GM13977 (cell line): ENCODE measurements at places on chromosomes 2 and 18.
A peak's percentile ranks its signal among the peaks of the same experiment; 100 is the strongest.

DNA sequence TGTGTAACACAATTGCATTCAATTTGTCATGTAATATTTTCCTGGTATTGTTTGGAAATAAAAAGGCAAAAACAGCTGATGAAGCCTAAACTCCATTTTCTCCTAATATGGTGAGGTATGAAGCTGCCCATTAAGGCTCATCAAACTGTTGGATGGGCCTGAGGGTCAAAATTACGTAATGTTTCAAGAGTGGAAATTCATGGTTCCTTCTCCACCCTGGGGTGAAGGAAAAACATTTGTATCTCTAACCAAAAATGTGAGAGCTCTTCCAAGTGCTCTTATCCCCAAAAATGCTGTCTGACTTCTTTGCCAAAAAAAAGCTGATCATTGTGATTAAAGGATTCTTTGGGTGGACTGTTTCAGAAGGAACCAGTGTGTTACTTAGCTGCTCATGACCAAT lies 91.8 kb downstream of the ARHGAP28 start:
- no peak for DNase-seq

- no peak for DNase-seq
These were observed 29.4 kb upstream of the TSPYL6 start for GRCh38 chr2:54285451-54285850.

GRCh38 chr2:225668606-225669266 lies 269.2 kb downstream of the NYAP2 start:
- DNase-seq: peak; percentile 32

GRCh38 chr2:42922790-42923579 lies 130.6 kb upstream of the HAAO start:
- DNase-seq: no peak

DNA sequence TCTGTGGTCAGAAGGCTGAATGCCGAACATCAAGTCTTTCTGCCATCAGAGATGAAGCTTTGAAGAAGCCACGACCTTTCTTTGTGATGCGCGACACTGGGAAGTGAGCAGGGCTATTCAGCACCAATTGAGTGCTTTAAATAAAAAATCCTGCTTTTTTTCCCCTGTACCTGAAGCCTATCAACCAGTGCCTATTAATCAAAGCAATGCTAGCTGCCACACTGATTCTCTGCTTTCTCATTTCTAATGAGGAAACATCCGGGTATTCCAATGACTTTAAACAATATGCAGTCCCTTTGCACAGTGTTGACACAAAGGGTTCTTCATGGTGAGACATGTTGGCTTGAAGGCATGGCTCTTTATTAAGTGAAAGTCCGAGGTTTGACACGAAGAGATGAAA lies 88.0 kb downstream of the GALR1 start:
- DNase-seq: no peak

GRCh38 chr18:57038395-57038794 lies 108.5 kb upstream of the BOD1L2 start:
- DNase-seq: no peak

DNA sequence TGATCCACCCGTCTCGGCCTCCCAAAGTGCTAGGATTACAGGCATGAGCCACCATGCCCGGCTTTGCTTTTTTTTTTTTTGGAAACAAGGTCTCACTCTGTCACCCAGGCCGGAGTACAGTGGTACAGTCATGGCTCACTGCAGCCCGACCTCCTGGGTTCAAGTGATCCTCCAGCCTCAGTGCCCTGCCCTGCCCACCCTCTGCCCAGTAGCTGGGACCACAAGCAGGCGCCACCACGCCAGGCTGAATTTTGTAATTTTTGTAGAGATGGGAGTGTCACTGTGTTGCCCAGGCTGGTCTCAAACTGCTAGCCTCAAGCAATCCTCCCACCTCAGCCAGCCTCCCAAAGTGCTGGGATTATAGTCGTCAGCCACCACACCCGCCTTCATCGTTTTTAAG lies 11.6 kb upstream of the PSD4 start:
- DNase-seq: no peak

DNA sequence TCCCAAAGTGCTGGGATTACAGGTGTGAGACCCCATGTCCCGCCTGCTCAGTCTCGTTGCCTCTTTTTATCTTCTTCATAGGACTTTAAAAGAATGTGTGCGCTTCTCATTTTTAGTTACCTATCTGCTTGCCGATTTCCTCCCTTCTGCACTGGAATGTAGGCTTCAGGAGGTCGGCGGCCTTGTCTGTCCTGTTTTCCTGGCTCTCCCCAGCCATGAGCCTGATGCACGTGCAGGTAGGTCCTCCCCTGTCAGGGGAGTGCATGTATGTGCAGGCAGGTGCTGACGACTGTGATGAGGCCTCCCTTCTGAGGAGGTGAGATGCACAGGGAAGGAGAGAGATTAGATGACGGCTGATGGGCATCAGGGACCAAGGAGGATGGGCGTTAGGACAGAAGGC lies 13.6 kb upstream of the ATP6V1C2 start:
- DNase-seq: no peak

- DNase-seq: no peak
These were observed 66.7 kb downstream of the ETAA1 start for GRCh38 chr2:67463810-67464209.

DNA sequence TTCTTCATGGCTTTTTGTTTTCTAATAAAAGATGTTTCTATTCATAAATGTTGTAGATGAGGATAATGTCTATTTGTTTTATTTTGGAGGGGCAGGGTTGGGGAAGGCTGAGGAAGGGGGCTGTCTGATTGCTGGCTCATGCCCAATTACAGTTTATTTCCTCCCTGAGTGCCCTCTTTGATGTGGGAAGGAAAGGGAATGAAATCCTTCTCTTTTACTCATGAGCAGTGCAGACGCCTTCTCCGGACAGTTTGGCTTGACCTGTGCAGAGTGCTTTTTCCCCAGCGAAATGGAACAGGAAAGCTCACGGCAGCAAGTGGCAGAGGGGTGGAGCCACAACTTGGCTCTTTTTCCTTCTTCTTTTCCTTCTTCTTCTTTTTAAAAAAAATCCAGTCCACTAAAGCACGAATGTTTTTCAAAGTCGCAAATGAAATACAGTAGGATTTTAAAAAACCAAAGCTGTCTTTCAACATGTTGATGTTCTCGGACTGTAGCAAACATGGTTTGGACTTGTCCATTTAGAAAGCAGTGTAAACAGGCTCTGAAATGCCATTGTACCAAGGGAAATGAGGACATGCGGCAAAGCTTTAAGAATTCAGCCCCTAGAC lies 34.5 kb downstream of the RAB31 start:
- no peak for DNase-seq

DNA sequence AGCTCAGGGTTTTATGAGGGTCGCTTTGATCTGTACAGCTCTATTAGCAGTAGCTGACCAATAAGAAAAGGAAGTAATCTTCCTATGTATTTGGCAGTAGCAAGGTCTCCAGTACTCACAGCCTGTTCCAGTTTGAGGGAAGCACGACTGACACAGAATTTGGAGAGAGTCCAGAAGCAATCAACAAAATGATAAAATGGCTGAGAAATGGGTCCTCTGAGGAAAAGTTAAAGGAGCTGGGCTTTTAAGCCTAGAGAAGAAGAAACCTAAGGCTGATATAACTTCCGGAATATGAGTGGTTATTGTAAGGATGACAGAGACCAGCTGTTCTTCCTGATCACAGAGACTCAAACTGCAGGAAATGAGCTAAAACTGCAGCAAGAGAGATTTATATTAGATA lies 382.8 kb downstream of the GPD2 start:
- DNase-seq: no peak

DNA sequence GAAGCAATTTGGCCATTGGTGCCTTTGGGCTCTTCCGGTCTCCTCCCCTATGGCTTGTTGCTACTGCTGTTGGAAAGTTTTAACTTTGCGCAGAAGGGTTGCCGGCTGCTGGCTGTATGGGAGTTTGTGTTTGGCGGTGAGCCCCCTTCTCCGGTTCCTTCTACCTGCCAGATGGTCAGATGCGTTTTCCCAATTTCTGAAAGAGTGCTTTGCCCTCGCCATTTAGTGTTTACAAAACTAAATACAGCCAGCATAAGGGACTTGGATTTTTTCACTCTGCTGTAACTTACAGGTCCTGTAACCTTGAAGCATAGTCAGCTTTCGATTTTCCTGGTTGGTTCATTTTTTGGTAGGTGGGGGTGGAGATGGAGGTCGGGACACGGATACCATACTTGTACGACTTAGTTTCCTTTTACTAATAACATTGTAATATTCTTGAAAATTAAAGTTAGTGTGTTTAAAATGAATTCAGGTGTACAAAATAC lies 604 bp downstream of the COQ10B start:
- DNase-seq: peak; percentile 68

DNA sequence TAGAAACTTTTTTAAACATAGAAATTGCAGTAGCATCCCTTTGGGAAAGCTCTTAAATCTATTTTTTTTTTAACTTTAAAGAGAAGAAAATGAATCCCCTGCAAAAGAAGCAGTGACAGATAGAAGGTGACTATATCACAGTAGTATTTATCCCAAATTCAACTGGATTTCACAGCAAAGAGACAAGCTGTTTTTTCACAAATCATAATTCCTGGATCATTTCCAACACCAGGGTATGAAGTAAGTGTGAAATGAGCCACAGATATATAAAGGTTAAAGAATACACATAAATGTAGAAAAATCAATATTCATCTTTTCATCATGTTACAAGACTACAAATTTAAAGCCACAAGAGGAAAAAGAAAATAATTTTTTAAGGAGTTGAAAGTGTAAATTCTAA lies 1404.9 kb upstream of the NXPH2 start:
- no peak for DNase-seq

DNA sequence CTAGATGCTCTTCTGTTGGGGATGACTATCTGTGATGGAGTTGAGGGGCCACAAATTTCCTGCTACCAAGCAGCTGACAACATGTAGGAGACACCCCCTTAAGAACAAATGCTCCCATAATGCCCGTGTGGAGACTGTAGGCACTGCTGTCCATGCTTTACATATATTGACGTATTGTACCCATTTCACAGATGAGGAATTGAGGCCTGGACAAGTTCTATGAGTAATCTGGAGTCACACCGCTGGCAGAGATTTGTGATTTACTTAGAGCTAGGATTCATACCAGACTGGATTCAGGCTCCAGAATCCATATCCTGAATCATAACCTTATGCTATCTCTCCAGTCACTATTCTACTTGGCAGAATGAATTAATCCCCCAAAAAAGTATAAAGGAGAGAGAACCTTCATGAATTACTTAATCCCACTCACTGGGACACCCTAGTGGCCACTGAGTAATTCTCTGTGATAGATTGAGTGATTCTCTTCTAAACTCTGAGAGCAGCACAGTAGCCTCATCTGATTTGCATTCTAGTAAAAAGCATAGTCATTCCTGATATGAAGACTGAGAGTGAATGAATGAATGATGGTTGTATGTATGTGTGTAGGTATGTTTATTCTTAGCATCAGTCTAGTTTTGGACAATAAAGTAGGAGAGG lies 460.7 kb upstream of the MEIS1 start:
- DNase-seq: no peak

GRCh38 chr18:48394176-48394575 lies 15.0 kb downstream of the ZBTB7C start:
- no peak for DNase-seq

DNA sequence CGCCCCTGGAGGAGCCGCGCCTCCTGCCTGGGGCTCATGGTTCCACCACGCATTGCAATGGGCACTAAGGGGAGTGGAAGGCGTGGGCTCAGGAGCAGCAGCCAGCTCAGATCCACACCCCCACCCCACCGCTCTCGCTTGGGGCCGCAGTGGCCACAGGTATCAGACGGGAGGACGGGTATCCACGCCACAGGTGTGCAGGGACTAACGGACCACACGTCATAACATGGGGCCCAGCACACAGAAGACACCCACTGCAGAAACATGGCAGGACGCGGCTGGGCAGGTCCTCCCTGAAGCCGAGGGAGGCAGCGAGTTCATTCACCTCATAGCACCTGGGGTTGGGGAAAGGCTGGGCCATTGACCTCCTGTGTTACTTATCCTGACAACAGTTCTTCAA lies 13.0 kb downstream of the HDAC4 start:
- DNase-seq: no peak

GRCh38 chr18:77101410-77102258 lies 30.9 kb downstream of the MBP start:
- peak; percentile 59 for DNase-seq

GRCh38 chr2:121638333-121638732 lies 10.9 kb downstream of the CLASP1 start:
- DNase-seq: no peak

- no peak for DNase-seq
These were observed 63.3 kb downstream of the ICOS start for GRCh38 chr2:203999835-204000234.

DNA sequence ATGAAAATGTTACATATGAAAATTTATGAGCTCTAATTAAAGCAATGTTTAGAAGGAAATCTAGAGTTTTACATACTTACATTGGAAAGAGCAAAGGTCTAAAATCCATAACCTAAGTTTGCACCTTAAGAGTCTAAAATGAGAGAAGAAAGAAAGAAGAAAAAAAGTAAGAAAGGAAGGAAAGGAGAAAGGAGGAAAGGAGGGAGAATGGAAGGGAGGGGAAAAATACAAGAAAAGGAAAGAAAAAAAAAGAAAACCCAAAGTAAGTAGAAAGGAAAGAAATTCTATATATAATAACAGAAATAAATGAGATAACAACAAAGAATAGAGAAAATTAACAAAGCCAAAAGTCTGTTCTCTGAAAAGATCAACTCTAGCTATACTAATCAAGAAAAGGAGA lies 122.6 kb downstream of the BCL2L11 start:
- no peak for DNase-seq

- no peak for DNase-seq
These were observed 86.0 kb upstream of the ITGA4 start for GRCh38 chr2:181371195-181371594.

- no peak for DNase-seq
These were observed 92.7 kb upstream of the PARD3B start for GRCh38 chr2:204452464-204453023.

DNA sequence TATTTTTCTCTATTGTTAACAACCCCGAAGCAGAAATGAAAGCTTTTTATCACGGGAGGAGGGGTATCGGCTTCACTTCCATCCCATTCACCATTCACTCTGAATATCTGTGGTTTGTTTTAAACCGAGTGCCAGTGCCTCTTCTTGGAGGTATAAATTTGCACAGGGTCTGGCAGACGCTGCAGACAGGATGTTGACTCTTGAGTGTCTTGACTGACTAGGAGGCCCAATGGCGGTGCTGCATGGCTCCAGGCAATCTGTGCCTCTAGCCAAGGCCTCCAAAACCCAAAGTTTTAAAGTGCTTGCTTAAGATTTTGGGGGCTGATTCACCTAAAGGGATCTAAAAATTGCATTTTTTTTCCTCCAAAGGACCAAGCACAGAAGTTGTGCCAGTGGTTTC lies 183.8 kb downstream of the LTBP1 start:
- DNase-seq: no peak
